ENCODE measurements at places on chromosomes 5 and 9. TPM values are rescaled to one million over a fixed set of nuclear protein-coding genes. Genes with fewer than 3 reads are reported as not detected.

DNA sequence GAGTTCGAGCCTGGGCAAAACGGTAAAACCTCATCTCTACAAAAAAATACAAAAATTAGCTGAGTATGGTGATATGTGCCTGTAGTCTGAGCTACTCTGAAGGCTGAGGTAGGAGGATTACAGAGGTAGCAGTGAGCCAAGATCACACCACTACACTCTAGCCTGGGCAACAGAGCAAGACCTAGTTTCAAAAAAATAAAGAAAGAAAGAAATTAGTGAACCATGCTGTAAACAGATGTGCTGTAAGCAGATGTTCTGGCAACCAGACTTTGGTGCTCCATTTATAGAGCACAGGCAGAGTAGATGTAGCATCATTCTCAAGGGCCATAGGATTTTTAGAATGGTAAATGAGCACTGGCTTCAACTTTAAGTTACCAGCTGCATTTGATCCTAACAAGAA, 115.4 kb downstream of the ST8SIA4 start:
- H3K27ac ChIP-seq = no peak overlapping the region
- DNase-seq = no peak
- peaks cover 50% of the 10 kb centered on the region for H3K4me1 ChIP-seq
- peaks cover 1% of the 10 kb centered on the region for H3K36me3 ChIP-seq

- no peak overlapping the region for H3K27ac ChIP-seq
- H3K4me3 ChIP-seq = no peak overlapping the region
- peaks cover 7% of the 10 kb centered on the region for H3K4me1 ChIP-seq
- H3K27me3 ChIP-seq = peaks cover 61% of the 10 kb centered on the region
Observed at GRCh38 chr5:141809380-141810096, 68.7 kb downstream of the PCDH1 start.

DNA sequence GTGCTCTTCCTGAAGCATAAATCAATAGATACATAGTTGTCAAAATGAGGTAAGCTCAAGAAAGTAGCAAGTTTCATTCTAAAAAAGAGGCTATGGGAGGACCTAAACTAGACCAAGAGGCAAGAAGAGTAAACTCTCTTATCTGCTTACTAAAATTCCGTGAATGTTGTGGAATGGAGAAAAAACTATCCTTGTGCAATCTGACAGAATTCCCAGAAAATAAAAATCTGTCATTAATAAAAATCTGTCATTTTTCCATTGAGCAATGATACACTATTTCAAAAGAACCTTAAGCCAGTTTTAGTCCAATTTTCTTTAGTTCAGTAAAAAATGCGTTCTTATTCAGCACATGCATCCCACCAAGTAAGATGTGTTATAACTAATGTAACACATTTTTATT, 15.9 kb upstream of the FANCC start:
- H3K27ac ChIP-seq = no peak overlapping the region
- H3K36me3 ChIP-seq = no peaks in the 10 kb centered on the region
- no peak for DNase-seq
- no peaks in the 10 kb centered on the region for H3K27me3 ChIP-seq
- H3K4me1 ChIP-seq = no peaks in the 10 kb centered on the region

DNA sequence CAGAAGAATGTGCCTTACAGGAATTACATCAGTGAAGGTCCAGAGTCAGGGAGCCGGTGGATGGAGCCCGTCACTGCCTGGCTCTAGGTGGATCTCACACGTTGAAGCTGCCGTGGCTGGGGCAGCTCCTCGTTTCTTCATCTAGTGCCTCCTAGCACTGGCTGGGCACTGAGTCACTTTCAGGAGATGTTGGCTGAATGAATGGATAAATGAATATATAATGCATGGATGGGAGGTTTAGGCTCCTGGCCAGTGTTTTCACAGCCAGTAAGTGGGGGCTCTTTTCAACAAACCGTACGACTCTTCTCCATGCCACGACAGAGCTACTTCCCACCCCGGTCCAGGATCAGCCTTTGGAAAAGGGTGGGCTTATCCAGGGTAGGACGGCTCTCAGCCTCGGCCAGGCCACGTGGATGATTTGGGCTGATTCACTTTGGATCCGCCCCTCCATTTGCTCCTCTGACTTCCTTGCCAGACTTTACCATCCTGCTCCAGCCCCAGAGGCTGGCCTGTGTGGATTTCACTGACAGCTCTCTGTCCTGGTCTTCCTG, 1.3 kb upstream of the SH3PXD2B start:
- H3K4me1 ChIP-seq = peaks cover 16% of the 10 kb centered on the region
- H3K27me3 ChIP-seq = peaks cover 23% of the 10 kb centered on the region
- no peak overlapping the region for H3K27ac ChIP-seq
- peaks cover 5% of the 10 kb centered on the region for H3K36me3 ChIP-seq
- H3K4me3 ChIP-seq = peak overlapping the region; percentile 82

DNA sequence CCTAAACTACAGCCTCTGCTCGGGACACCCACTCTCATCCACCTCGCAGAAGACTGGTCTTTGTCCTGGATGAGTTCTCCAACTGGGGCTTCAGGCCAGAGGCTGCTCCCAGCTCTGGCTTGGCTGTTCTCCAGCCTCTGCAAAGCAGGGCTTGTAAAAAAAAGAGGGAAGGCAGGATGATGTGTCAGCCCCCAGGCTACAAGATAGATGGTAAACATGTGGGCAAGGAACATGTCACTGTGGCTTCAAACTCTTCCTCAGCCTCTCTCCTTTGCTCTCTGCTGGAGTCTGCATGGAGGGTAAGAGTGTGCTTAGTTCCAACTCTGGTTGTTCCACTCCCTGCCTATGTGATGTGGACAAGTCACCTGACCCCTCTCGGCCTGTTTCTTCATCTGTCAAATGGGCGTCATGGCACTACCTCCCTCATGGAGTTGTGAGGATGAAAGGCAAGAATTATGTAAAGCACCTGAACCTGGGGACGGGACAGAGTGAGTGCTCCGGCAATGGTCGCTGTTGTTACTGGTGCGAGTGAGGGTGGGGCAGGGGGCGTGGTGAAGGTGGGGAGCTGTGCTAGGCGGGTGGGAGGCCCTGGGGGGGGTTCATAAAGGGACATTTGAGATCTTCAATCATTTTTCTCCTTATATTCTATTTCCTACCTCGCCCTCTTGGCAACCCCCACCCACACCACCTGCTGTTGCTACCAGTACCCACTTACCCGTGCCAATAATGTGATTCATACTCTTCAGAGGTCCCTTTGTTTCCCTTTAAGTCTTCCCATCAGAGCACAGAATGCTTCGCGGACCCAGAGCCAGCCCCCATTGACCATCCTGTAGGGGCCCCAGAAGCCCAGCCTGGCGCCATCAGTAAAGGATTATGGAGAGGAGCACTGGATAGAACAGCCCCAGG, 6.8 kb upstream of the ZNF79 start:
- H3K36me3 ChIP-seq = peaks cover 2% of the 10 kb centered on the region
- peaks cover 8% of the 10 kb centered on the region for H3K4me1 ChIP-seq
- no peak overlapping the region for H3K27ac ChIP-seq
- H3K4me3 ChIP-seq = no peak overlapping the region

GRCh38 chr5:171846323-171846722, 60.7 kb downstream of the SMIM23 start:
- H3K27ac ChIP-seq = no peak overlapping the region
- peaks cover 13% of the 10 kb centered on the region for H3K36me3 ChIP-seq
- no peaks in the 10 kb centered on the region for H3K27me3 ChIP-seq
- H3K4me1 ChIP-seq = peaks cover 7% of the 10 kb centered on the region
- DNase-seq = no peak

The BAAT gene
- 0.36 TPM for total RNA-seq

DNA sequence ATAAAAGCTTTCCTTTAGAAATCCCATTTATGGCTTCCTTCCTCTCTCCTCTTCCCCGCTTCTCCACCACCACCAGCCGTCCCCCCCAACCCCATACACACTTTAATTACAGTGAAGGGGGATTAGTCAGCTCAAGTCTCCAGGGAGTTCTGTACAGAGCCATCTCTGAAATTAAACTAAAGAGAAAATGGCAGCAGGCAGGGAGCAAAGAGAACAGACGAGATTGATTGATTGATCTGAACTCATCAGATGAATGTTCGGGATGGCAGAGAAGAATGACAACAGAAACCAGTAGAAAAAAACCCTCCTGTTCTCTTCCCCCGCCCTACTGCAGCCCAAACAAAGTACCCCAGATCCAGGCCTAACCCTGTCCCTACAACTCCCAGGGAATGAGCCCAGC, 241.7 kb upstream of the PANK3 start:
- H3K4me1 ChIP-seq = peaks cover 7% of the 10 kb centered on the region
- peak overlapping the region; percentile 8 for H3K27ac ChIP-seq
- peaks cover 10% of the 10 kb centered on the region for H3K27me3 ChIP-seq
- DNase-seq = no peak
- H3K4me3 ChIP-seq = no peak overlapping the region
- peaks cover 1% of the 10 kb centered on the region for H3K36me3 ChIP-seq

- peaks cover 28% of the 10 kb centered on the region for H3K27me3 ChIP-seq
- peak overlapping the region; percentile 14 for H3K4me3 ChIP-seq
- peaks cover 6% of the 10 kb centered on the region for H3K4me1 ChIP-seq
- DNase-seq = no peak
- H3K36me3 ChIP-seq = no peaks in the 10 kb centered on the region
Observed at GRCh38 chr9:38226491-38226951, 157.5 kb upstream of the SHB start.

GRCh38 chr9:136840140-136840876, 2.0 kb upstream of the AJM1 start:
- H3K27me3 ChIP-seq = no peaks in the 10 kb centered on the region
- peak overlapping the region; percentile 91 for H3K27ac ChIP-seq
- no peak for DNase-seq
- peaks cover 3% of the 10 kb centered on the region for H3K36me3 ChIP-seq
- H3K4me3 ChIP-seq = peak overlapping the region; percentile 47

The CBY3 gene
- total RNA-seq = not detected

The SH2D3C gene
- 2.6 TPM for total RNA-seq

GRCh38 chr5:113950186-113950585, 411.7 kb upstream of the KCNN2 start:
- no peak overlapping the region for H3K4me3 ChIP-seq
- peaks cover 34% of the 10 kb centered on the region for H3K27me3 ChIP-seq
- no peak overlapping the region for H3K27ac ChIP-seq
- DNase-seq = no peak

The SLC6A7 gene
- total RNA-seq = not detected

GRCh38 chr5:72648480-72648879, 141.3 kb upstream of the ZNF366 start:
- no peaks in the 10 kb centered on the region for H3K4me1 ChIP-seq
- peaks cover 12% of the 10 kb centered on the region for H3K27me3 ChIP-seq
- DNase-seq = no peak
- H3K27ac ChIP-seq = no peak overlapping the region
- H3K4me3 ChIP-seq = no peak overlapping the region
- H3K36me3 ChIP-seq = no peaks in the 10 kb centered on the region

DNA sequence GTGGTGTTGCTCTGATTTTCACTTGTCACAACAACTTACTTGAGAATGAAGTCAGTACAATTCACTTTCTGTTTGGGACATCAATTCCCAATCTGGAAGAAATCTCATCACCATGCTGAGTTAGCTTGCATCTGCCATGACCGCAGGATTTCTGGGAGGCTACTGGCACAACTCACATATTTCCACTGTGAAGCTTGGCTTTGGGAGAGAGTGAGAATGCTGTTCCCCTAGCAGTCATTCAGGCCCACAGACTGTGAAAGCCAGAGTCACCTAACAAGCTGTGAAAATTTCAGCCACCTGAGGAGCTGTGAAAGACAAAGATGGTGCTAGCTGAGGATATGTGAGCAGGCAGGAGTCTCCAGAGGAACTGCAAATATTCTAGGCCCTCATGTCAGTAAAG, 365.2 kb upstream of the TUSC1 start:
- H3K27ac ChIP-seq = no peak overlapping the region
- no peaks in the 10 kb centered on the region for H3K27me3 ChIP-seq
- no peaks in the 10 kb centered on the region for H3K36me3 ChIP-seq
- no peak for DNase-seq

- no peak overlapping the region for H3K4me3 ChIP-seq
- H3K36me3 ChIP-seq = no peaks in the 10 kb centered on the region
- peaks cover 5% of the 10 kb centered on the region for H3K27me3 ChIP-seq
- H3K4me1 ChIP-seq = peaks cover 5% of the 10 kb centered on the region
- H3K27ac ChIP-seq = no peak overlapping the region
- DNase-seq = no peak
Observed at GRCh38 chr9:111959468-111960359, 63.1 kb downstream of the UGCG start.

GRCh38 chr9:27078685-27079084, 30.3 kb upstream of the TEK start:
- H3K27ac ChIP-seq = peak overlapping the region; percentile 9
- no peak overlapping the region for H3K4me3 ChIP-seq
- no peaks in the 10 kb centered on the region for H3K4me1 ChIP-seq
- no peaks in the 10 kb centered on the region for H3K27me3 ChIP-seq
- no peak for DNase-seq

The GABRA1 gene
- total RNA-seq = not detected

The FAM78A gene
- 2.0 TPM for total RNA-seq

The HAND1 gene
- total RNA-seq = 0.44 TPM
